ENCODE measurements at places on chromosomes 16 and 17.

- no peak for DNase-seq
Measured at GRCh38 chr17:5780476-5780875, 196.2 kb upstream of the NLRP1 start.

- no peak for DNase-seq
Measured at GRCh38 chr17:82527898-82528297, 8.4 kb downstream of the FOXK2 start.

DNA sequence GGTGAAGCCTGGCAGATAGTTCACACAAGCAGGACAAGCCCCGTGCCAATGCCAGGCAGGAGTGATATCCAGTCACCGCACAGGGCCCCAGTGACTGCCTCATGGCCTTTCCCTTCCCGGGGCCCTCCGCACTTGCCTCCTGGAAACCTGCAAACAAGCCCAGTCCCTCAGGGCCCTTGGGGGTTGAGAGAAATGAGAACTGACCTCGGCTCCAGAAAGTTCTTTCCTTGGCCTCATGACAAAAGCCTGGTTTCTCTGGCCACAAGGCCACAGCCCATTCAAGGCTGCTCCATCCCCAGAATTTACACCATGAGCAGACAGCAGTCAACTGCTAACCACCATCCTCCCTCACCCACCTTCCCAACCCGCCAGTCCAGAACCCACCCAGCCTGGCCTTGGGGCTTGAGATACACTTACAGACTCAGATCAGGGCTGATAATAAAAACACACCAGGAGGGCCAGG lies 77.6 kb downstream of the CCDC182 start:
- DNase-seq, result no peak

GRCh38 chr16:59341368-59341767 lies 607.3 kb upstream of the GOT2 start:
- DNase-seq, result no peak

DNA sequence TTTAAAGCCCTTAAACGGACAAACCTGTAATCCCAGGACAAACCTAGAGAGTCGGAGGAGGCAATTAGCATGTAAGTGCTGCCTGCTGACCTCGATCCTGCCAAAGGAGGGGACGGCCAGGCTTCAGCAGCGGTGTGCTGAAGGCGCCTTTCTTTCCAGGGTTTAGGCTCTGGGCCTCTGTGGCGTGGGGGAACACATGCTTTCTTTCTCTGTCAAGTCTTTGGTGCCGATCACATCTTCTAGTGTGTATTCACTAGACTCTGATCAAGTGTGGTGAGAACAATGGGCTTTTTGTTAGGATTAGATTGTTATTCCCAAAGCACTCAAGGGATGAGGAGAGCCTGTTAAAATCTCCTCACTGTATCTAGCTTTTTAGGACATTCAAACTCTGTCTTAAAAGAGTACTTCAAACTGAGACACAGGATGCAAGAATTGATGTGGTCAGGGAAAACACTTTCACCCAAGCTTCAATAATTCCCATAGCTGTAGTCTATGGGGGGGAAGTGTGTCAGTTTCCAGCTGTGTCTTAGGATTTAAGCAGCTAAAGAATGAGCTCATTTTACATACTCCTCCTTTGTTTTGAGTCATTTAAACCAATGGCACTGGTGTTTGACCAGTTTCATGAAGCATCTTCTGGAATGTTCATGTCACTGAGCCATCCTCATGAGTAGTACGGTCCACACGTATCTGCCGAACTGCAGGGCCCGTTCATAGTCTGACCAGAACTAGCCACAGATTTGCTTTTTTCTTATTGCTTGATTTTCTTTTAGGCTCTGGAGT lies 51.2 kb downstream of the RPA1 start:
- DNase-seq, result no peak

GRCh38 chr17:72648702-72649101 lies 443.8 kb downstream of the SLC39A11 start:
- DNase-seq, result no peak

- DNase-seq, result no peak
Measured at GRCh38 chr16:61277849-61278248, 758.4 kb downstream of the CDH8 start.

GRCh38 chr16:920051-920681 lies 50.6 kb downstream of the LMF1 start:
- peak; percentile 14 for DNase-seq

DNA sequence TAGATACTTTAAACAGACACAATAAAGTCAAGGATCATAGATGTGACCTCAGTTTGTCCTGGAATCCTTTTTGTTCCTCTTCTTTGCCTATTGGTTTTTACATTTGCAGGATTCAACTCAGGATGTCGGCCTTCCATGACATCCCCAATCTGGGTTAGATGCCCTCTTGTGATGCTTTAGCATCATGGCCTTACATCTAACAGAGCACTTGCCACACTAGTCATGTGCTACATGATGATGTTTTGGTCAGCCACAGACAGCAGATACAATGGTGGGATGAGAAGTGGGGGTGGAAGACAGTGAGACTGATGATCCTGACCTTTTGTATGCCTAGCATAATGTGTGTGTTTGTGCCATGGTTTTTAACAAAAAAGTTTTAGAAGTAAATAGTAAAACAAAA lies 1.8 kb upstream of the SYNRG start:
- DNase-seq, result no peak

DNA sequence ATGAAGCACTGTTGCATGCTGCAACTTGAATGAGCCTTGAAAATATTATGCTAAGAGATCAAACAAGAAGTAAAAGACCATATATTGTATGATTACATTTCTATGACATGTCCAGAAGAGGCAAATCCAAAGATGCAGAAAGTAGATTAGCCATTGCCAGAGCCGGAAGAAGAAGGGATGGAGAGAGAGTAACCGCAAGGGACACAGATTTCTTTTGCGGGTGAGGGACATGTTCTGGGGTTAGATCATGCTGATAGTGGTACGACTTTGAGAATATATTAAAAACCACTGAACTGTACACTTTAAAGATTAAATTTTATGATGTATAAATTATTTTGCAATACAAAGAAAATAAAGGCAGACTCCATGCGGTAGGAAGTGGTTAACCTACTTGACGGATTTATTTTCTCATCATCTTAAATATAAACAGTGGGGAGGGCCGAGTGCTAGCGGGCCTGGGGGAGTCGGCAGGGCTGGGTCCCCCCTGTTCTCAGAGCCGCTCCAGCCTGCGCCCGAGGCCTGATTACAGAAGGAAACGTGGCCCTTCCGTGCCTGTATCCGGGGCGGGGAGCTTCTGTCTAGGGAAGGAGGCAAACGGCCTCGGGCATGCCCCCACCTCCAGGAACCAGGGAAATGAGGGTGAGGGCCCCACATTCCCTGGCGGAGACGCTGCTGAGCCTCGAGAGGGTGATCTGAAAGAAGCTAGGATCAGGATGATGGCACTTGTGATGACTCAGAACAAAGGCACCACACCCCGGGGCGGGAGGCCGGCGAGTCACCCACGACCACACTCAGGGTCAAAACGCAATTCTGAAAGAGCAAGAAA lies 48.0 kb downstream of the SHCBP1 start:
- no peak for DNase-seq

DNA sequence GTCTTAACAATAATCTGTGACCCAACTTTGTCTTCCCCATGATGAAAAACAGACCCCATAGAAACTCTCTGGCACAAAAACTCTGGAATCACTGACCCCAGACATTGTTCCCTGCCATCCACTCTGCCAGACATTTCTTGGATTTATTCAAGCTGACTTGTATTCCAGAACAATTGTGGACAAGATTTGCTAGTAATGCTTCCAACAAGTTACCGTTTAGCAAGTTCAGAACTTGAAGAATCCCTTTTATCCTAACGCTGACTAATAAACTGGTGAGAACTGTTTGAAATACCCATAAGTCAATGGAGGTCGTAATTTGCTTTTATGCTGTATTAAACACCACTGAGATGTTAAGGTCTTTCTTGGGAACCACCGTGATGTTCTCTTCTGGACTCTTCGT lies 10.5 kb downstream of the HSBP1 start:
- DNase-seq, result no peak

DNA sequence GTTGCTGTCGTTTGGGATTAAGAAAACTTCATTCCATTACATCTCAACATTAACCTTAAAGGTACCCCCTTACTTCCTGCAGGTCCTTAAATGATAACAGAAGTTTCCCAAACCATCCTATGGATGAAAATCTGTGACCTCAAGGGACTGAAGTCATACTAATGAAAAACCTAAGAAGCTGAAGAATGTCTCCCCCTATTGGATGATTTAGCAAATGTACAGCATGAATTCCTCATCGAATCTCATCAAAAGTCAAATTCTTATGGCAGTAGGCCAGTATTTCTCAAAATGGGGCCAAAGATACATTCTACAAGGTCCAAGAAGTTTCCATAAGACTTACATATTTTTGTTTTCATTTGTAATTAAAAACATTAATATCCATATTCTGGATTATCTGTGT lies 13.5 kb downstream of the SCO1 start:
- DNase-seq, result peak; percentile 28

DNA sequence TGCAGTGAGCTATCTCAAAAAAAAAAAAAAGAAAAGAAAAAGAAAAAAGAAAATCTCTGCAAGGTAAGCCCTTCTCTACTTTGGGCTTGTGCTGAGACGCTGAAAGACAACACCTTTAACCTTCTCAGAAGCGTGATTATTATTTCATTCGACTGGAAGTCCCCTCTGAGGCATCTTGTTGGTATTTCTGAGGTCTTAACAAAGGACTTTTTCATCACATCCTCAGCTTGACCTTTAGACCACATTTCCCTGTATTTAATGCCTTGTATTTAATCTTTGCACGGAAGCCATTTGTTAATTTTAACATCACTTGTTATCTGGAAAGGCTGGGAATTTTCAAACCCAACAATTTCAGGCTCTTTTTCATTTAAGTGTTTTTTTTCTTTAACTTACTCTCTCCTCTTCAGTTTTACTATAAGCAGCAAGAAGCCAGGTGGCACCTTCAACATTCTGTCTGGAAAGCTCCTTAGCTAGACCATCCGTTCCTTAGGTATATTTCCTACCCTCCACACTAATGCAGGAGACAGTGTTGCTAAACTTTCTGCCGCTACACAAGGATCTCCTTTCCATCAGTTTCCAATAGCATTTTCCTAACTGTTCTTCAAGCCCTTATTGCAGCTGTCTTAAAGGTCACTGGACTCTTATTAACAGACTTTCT lies 10.3 kb downstream of the KCTD13 start:
- DNase-seq, result peak; percentile 31

GRCh38 chr17:79414063-79414792 lies 196.6 kb downstream of the RBFOX3 start:
- DNase-seq, result no peak

DNA sequence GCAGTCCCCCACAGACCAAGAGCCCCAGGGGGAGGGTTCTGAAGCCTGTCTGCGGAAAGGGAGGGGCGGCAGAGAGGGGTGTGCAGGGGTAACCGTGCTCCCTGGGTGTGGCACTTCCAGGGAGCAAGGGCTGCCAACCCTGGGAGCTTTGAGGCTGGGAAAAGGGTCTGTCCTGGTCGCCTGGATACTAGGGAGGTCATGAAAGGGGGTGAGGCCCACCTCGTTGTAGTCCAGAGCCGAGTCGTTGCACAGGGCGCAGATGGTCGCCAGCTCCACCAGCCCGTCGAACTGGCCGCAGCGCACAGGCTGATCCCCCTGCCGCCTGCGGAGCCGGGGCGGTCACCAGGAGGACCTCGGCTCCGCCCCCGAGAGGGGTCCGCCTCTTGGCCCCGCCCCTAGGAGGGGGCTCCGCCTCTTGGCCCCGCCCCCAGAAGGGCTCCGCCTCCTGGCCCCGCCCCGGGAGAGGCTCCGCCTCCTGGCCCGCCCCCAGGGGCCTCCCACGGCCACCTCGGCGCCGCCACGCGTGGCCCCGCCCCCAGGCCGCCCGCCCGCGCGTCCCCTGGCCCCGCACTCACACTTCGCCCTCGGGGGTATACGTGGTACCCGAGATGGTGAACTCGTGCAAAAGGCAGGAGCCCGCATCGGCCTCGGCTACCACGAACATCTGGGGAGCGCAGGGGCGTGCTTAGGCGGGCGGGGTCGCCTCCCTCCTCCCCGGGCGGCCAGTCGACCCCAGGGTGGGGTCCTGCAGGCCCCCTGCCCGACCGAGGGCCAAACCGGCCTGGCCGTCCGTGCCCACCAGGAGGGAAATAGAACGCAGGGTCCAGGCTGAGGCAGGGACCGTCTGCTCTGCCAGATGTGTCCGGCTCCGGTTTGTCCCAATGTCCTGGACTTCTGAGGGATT lies 19.5 kb downstream of the ATP2A3 start:
- no peak for DNase-seq

DNA sequence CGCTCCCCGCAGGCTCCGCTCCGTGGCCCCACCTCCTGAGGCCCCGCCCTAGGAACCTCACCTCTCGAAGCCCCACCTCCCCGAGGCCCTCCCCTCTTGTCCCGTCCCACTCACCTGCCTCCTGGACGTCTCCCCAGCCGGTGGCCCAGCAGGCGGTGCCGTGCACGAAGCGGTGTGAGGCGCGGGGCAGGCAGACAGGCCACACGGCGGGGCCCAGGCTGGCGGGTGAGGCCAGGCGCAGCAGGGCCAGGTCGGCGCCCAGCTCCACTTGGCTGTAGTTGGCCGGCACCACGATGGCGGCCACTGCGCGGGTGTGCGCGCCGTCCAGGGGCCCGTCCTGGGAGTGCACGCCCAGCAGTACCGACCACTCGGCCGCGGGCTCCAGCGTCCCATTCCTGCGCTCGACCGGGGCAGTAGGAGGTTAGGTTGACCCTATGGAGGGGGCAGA lies 1.6 kb downstream of the PRSS36 start:
- DNase-seq, result no peak

- DNase-seq, result no peak
Measured at GRCh38 chr17:76056882-76057281, 15.4 kb downstream of the SRP68 start.

DNA sequence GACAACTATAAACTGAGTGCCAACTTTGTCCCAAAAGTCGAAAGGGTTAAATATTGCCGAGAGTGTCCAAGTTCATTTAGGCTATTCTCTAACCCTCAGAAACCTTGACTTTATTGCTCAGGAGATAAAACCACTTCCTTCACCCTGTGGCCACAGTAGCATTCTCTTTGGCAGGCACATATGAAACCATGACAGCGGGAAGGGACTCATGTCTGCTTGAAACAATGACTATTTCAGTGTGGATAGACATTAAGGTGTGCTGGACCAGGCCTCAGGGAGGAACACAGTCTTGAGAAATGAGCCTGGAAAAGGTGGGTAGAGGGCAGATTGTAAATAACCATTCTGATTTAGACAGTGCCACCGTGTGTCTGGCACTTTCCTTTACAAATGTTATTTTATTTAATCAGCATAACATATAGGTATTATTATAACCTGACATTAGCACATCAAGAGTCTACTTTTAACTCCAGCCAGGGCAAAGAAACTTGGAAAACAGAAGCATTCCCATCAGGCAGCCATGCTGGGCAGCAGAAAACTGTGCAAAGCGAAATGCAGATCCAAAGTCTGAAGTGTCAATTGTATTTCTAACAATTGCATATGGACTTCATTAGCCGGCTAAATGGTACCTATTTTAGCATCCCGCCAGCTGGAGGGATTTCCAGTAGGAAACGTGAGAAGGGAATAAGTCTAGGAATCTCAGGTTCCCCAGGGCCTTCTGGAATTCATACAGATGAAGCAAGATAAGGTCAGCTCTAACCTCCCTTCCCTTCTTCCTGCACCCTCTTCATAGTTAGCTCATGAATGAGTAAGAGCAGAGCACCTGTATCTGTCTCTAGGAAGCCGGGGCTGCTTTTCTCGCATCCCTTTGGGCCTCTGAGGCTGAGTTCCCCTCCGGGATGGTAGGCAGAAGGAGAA lies 212.8 kb upstream of the ELAC2 start:
- no peak for DNase-seq

GRCh38 chr16:88012360-88012759 lies 61.1 kb downstream of the BANP start:
- DNase-seq, result no peak

- peak; percentile 41 for DNase-seq
Measured at GRCh38 chr17:29376667-29377270, 13.4 kb upstream of the TAOK1 start.

- no peak for DNase-seq
Measured at GRCh38 chr16:17375461-17376304, 95.1 kb downstream of the XYLT1 start.

Measured in AG09309 (cell line).